ENCODE measurements at places on chromosomes 16 and 17.

DNA sequence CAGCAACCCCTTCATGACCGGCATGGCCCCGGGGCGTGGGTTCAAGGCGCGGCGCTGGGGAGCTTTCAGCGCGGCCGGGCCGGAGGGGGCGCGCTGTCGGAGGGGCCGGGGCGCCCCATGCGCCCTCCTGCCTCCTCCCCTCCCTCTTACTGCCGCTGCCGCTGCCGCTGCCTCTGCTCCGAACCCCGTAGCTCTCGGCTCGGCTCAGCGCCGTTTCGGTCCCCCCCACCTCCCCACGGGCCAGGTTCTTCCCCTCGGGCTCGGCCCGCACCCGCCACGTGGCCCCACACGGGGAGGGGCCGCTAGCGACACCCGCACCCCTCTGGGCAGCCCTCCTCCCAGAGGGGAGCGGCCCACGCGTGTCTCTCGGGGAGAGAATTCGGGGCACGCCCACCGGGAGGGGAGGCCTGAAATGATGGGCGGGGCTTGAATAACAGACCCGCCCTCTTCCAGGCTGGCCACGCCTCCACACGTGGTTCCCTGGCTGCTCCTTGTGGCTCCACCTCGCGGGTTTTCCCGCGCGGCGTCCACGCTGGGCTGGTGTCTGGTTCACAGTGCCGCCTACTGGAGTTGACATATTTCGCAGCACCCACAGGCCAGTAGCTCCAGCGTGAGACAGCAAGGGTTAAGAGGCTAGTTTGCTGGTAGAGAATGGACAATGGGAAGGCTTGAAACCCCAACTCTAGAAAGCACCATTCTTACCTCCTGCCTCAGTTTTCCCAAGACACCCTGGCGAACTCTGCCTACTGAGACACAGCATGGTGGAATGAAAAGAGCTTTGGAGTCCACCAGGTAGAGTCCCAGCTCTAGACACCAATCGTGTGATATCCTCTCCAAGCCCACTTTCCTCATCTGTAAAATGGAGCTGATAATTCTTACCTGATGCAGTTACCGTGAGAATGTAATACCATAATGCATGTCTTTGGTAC, at the start of gene KCNH4:
TSS of gene KCNH4 (minus strand) at position 221 of the 929 bp plus-strand sequence. CDS start at position 24, 197 bp downstream.
- peak; percentile 71 for DNase-seq

DNA sequence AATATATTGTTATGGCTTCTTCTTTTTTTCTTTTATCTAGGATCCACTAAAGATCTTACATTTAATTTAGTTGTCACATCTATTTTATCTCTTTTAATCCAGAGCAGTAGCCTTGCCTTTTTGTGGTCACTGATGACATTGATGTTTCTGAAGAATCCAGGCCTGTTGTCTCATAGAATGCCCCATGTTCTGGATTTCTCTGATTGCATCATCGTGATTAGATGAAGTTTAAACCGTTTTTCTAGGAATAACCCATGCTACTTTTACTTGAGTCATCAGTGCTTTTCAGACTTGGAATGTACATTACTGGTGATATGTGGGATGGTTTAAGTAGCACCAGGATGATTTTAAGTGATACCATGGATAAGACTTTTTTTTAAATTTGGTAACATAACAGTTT, 106.4 kb upstream of the CES5A start:
- no peak for DNase-seq

- DNase-seq: peak; percentile 70
Measured at GRCh38 chr17:17739388-17740066, 58.3 kb downstream of the RAI1 start.

DNA sequence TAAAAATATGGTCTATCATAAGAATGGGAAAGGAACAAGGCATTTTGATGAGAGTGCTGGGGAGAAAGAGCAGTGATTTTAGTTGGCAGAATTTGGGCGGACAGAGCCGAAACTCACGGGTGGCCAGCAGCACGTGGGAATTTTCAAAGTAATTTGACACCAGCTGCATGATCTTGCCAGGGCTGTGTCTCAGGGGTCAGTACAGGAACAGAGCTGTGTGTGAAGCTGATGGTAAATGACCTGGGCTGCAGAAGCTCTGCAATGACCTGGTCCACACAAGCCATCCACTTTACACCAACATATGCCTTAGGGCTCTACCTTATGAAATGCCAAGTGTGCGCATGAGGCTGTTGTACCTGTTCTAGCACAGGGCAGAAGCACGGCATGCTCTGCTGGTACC, 112.0 kb downstream of the ZFHX3 start:
- no peak for DNase-seq

GRCh38 chr16:68357923-68358322, 47.1 kb downstream of the PRMT7 start:
- no peak for DNase-seq

- DNase-seq: no peak
Measured at GRCh38 chr16:4093495-4094126, 22.6 kb downstream of the ADCY9 start.

- DNase-seq: no peak
Measured at GRCh38 chr16:12524658-12525057, 279.0 kb downstream of the CPPED1 start.

DNA sequence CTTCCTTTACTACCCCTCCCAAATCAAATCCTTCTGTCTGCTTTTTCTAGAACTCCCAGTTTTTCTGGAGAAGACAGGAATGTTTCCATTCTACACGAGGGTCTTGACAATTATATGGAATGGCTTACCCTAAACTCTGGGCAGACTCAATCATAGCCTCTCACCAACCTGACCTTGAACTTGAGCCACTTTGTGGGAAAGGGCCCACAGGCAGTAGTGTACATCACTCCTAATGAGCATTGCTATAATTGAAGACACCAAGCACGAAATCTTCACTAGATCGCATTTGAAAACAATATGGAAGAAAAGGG, 1.6 kb upstream of the HOXB13 start:
- DNase-seq: no peak

DNA sequence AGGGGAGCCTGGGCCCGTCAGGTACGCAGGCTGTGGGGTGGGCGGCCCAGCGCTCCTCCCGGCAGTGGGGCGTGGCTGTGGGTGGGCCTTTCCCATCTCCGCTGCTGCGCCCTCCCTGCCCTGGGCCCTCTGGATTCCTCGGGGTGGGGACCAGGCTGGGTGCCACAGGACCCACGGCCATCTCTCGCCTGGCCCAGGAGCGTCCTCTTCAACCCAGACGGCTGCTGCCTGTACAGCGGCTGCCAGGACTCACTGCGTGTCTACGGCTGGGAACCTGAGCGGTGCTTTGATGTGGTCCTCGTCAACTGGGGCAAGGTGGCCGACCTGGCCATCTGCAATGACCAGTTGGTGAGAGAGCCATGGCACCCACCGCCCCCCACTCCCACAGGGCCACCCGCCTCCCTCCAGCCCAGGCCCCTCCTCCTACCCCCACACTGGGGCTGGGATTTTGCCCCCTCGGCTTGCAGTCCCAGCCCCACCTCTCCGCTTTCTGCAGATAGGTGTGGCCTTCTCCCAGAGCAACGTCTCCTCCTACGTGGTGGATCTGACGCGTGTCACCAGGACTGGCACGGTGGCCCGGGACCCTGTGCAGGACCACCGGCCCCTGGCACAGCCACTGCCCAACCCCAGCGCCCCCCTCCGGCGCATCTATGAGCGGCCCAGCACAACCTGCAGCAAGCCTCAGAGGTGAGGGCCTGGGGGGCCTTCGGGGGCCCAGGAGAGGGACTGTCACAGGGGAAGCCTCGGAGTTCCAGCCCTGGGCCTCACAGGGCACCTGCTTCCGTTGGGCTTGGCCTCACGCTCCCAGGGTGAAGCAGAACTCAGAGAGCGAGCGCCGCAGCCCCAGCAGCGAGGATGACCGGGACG, 17.2 kb downstream of the KATNB1 start:
- no peak for DNase-seq

- DNase-seq: peak; percentile 65
Measured at GRCh38 chr17:49252148-49252695, 21.6 kb upstream of the PHOSPHO1 start.

DNA sequence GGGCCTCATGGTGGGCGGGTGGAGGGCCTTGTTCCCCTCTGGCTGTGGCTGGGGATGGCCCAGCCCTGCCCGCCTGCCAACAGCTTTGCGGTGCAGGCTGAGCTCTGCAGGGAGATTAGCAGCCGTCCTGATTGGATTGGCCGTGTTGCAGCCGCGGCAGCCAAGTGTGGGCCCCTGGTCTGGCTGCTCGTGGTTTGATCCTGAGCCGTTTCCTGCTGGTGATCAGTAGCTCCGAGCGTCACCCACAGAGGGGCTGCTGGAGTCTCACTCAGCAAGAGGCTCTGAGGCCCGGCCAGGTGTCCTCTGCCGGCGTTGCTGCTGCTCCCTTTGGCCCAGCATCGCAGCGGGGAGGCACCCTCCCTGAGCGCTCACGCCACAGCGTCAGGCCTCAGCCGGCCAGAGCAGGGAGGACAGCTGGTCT, 32.5 kb downstream of the BAIAP2 start:
- no peak for DNase-seq

DNA sequence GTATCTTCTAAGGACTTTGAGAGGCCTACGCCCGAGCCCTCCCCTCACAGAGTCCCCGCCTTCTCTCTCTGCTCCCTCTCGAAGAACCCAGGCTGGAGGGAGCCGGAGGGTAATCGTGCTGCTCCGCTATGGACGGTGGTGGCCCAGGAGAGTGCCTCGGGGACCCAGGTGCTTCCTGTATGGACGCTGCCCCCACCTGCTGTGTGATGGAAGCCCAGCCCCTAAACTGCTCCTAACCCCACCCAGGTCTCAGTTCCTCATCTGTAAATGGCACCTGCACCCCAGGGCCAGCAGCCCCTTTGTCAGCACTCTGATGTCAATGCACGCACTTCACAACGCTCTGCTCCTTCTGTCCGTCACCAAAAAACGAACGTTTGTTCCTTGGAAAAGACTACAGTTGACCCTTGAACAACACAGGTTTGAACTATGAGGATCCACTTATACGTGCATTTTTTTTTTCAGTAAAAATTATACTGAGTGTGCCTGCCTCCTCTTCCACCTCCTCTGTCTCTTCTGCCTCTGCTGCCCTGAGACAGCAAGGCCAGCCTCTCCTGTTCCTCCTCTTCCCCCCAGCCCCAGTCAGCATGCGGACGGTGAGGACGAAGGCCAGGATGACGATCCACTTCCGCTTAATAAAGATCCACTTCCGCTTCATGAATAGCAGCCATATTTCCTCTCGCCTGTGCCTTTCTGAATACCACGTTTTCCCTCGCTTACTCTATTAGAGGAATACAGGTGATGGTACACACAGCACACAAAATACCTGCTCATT, 118.3 kb downstream of the BANP start:
- no peak for DNase-seq

GRCh38 chr17:40490289-40490853, 11.1 kb downstream of the TNS4 start:
- no peak for DNase-seq

DNA sequence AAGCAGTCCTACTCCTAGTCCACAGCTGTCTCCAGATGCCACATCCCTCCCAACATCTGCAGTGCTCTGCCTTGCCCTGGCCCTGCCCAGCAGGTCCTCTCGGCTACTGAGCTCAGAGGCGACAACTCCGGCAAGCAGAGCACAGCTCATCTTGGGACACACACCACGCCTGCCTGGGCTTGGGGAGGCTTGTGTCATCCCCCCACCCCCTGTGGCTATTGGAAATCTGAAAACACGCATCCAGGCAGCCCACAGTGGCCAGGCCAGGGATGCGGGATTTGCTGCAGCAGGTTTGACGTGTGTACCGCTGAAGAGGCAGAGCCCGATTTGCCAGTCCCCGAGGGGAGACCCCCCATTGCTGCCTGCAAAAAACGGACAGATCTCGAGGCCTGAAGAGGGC, 25.4 kb downstream of the MXRA7 start:
- no peak for DNase-seq

GRCh38 chr17:80704381-80704819, 159.8 kb downstream of the RPTOR start:
- DNase-seq: peak; percentile 41

- DNase-seq: peak; percentile 87
Measured at GRCh38 chr17:836151-836550, 54.0 kb downstream of the MRM3 start.

Data from ELR (cell line).